ENCODE measurements at places on chromosomes 2 and 18.

DNA sequence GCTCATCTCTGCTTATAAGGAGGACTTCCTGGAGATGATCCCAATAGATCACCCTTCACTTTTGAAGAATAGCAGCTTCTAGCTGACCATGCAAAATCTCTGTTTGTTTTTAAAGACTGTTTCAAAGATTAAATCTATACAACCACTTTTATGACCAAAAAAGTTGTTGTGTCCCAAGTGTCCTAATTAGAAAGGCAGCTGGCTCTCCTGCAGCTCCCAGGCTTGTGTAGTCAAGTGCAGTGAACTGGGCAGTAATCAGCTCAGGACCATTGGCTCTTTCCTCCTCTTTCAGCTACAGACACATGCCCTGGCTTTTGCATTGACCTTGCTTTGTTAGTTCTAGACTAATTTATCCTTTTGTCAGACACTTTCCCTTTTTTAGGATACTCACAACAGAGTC is 10.4 kb downstream of the ST8SIA3 start:
- DNase-seq = no peak

DNA sequence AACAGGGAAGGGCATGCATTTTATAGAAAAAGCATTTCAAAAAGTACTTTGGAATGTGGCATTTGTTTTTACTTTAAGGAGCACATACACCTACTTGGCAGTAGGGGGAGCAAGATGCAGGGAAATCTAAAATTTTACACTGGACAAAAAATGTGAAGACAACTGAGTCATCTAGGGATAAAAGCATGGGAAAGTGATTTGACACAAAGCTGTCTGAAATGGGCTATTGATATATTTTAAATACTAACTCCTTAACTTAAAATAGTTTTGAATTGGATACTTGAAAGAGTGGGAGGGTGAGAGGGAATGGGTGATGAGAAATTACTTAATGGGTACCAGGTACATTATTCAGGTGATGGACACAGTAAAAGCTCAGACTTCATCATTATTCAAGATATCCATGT is 15.8 kb downstream of the TMEM200C start:
- DNase-seq = no peak

DNA sequence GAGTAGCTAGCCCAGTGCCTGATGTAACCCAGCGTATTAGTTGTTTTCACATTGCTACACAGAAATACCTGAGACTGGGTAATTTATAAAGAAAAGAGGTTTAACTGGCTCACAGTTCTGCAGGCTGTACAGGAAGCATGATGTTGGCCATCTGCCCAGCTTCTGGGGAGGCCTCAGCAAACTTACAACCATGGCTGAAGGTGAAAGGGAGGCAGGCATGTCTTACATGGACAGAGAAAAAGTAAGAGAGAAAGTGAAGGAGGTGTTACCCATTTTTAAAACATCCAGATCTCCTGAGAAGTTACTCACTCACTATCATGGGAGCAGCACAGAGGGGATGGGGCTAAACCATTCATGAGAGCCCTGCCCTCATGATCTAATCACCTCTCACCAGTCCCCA is 6.1 kb upstream of the CYRIA start:
- DNase-seq = no peak

DNA sequence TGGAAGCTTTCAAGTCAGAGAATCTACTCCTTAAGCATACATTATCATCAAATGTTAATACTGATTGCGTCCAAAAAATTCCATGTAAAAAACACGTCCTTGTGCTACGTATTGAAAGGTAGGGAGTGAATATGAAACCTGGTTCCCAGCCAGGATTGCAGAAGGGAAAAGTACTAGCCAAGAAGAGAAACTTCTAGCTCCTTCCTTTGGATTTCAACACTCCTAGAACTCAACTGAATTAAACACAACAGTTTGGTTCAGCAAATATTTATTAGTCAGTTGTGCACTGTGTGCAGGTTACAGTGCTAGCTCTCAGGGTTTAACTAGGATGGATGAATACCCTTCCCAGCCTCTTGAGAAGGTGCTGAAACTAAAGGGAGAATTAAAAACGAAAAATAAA is 33.9 kb upstream of the FHL2 start:
- no peak for DNase-seq

DNA sequence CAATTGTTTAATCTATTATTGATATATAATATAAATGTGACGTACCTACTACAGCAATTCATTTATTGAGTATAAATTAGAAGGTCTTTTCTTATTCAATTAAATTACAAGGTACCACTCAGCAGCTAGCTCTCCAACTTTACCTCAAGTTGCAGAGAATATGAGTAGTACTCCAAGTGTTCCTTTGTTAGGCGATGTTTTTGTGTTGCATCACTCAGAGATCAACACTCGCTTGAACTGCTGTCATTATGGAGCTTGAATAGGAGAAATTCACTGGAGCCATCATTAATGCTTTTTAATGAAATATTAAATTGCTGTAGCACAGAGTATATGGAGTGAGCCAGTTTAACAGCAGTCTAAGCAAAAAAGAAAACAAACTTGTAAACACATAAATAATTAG is 320.0 kb downstream of the FSIP2 start:
- DNase-seq = no peak

DNA sequence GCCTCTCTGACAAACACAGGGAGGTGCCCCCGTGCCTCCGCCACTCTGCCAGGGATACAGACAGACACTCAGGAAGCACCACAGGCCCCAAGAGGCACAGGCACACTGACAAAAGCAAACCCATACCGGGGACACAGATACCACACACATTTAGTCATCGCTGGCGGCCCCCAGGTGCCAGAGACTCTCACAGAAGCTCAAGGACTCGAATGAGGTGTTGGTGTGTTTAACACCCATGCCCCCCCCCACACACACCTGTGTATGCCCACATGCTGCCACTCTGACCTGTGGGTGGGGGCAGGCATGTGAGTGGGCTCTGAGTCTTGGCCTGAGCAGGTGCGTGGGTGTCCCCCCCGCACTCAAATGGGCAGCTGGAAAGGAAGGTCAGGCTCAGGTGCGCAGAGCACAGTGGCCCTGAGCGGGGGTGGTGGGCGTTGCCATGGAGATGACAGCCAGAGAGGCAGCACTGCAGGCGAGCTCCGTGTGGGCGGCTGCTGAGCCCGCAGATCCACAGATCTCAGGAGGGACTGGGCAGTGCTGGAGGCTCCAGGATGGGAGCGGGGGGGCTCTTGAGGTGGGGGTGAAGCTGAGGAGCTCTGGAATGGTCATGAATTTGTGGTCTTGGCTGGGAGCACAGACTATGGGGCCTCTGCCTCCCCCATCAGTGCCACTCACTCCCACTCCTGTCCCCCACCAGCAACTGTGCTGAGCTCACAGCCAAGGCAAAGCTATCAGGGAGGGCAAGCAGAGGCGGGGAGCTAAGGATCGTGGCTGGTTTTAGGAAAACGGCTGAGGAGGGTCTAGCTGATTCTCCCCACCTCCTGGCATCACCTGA is 73.9 kb upstream of the TAF1B start:
- DNase-seq = no peak

DNA sequence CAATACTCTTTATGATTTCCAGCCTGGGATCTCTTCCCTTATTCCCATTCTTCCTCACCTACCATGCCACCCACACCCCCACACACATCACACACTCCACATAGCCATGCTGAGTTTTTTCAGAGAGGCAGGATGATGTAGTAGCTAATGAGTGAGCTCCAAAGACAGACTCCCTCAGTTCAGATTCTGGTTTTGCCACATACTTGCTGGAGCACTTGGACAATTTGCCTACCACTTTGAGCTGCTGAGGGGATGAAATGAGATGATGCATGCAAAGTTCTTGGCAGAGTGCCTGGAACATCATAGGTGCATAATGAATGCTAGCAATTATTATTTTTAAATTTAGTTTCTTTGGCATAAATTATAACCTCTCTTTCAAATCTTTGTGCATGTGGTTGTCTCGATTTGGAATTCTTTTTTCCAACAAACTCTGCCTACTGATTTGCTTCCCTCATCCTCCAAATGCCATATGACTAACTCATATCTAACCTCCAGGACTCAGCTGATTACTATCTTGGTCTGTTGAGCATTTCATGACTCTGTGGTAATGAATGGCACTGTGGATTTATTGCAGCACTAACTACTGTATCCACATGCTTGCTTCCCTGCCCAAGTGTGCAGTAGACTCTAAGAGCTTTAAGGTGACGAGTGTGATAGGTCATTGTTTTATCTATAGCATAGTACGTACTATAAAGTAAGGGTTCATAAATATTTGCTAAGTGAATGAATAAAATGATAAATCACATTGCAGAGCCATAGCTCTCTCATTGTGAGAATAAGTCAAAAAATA is 99.1 kb downstream of the TACR1 start:
- no peak for DNase-seq

DNA sequence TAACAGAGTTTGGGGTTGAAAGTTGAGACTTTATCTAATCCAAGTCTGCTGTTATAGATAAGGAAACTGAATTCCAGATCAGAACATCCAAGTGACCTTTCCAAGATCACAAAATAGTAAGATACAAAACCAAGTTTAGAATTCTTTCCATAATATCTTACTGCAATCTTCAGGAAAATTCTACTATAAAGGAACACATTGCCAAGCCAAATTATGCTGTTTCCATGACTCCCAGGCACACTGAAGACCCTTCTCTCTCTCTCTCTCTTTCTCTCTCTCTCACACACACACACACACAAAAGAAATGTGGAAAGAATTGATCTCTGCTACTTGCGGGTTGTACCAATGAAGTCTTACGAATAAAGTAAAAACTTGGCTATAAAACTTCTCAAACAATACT is 398.4 kb downstream of the METTL4 start:
- no peak for DNase-seq

DNA sequence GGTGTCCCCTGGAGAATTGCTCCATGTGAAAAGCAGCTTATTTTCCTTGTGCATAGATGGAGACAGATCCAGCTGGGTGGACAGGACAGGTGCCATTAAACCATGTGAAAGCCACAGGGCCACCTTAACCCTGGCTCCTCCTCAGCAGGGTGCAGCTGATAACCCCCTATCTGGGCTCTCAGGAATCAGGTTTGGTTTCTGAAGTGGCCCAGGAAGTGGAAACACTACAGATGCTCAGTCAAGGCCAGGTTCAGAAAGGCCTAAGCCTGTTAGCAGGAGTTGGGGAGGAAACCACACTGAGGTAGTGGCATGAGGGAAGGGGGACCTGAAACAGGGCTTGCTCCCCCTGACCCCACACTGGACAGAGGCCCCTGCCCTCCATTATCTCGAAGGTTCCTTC is 217.0 kb downstream of the SPP2 start:
- DNase-seq = no peak

DNA sequence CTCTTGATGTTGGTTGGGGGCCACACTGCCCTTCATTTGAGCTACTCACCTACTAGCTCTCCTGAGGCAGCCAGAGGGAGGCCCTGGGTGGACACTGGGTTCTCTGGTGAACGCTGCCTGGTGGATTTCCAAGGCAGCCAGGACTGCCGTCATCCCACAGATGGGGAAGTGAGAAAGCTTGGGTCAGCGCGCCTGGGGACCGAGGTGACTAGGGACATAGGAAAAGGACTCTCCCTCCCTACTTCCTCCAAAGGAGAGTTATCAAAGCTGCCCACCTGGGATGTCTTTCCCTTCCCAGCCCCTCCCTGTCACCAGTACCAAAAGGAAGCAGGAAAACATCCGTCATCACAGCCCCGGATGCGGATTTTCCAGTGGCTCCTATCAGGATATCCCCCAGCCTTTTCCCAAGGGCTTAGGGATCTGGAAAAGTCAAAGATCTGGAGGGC is 3.8 kb upstream of the SEMA4C start:
- no peak for DNase-seq

- no peak for DNase-seq
These were observed 151.7 kb upstream of the TNP1 start for GRCh38 chr2:217011576-217011975.

DNA sequence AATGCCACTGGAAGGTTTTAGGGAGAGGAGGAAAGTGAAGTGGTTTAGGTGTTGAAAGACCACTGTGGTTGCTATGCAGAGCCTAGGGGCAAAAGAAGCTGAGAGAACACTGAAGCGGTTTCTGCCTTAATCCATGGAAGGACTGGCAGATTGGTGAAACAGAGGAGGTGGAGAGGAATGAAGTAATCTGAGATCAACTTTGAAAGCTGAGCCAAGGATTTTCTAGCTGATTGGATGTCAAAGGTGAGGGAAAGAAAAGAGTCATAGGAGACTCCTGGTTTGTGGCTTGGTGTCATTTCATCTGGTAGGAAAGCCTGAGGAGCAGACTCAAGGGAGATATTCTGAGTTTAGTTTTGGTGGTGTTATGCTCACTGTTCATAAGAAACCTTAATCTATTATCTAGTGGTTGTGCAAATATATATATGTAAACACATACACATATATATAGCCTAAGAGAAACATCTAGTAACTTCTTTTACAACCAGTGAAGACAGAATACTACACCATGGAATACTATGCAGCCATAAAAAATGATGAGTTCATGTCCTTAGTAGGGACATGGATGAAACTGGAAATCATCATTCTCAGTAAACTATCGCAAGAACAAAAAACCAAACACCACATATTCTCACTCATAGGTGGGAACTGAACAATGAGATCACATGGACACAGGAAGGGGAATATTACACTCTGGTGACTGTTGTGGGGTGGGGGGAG is 134.1 kb upstream of the CREB1 start:
- no peak for DNase-seq

DNA sequence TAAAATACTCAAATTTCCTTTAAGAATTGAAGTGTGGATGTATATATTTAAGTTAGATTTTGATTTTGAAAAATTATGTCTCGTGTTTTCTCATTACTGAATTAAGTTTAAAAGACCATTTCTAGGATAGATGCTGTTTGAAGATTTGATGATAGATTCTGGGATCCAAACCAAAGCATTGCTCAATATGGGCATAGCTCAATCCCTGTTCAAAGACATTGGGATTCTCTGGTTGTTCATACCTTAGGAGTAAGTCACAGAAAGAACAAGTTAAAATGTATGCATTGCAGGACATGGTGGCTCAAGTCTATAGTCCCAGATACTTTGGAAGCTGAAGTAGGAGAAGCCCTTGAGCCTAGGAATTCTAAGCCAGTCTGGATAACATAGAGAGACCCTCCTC is 622.3 kb downstream of the ADCYAP1 start:
- DNase-seq = no peak

DNA sequence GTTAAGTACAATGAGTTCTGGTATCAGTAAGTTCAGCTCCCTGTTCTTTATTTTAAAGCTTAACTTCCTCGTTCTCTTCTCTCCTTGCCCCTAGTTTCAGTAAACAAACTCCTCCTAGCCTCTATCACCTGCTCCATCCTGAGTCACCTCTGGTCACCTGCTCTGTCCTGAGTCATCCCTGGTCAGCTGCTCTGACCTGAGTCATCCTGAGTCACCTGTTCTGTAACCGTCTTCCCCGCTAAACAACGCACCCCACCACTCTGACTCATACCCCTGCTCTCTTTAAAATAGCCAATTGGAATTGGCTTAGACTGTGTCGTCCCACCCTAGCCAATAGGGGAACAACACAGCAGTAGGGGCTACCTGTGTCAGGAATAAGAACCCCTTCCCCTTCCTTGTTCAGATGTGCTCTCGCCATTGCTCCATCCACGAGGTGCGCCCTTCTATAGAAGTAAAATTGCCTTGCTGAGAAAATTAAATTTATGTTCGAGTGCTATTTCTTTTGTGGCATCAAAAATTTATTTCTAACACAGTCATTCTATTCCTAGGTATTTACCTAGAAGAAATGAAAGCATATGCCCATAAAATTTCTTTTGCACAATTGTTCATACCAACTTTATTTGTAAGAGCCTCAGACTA is 24.9 kb upstream of the RMND5A start:
- no peak for DNase-seq

- no peak for DNase-seq
These were observed 334.7 kb upstream of the SLC39A10 start for GRCh38 chr2:195322324-195322723.

- DNase-seq = no peak
These were observed 77.2 kb downstream of the NAT8 start for GRCh38 chr2:73564986-73565385.
